ENCODE measurements at places on chromosomes 5 and 9.
A peak's percentile ranks its signal among the peaks of the same experiment; 100 is the strongest.

GRCh38 chr9:6716766-6717165, 41.0 kb upstream of the KDM4C start:
- no peak for DNase-seq

DNA sequence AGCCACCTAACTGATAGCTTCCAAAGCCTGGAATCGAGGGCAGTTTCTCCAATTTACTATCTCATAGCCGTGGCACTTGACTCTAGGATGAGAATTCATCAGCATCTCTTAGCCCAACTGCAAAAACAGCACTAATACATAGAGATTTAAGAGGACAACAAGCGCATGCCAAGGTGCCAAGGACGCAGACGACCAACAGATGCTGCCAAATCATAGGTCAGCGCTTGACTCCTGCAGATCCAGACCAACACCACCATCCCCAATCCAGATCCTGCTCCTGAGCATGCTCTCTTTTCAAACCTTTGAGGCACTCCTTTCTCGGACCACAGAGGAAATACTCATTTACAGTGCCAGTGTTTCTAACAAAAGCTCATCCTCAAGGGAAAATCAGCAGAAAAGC, 24.6 kb downstream of the NRG2 start:
- DNase-seq, result no peak

GRCh38 chr5:124162767-124163532, 583.5 kb downstream of the ZNF608 start:
- DNase-seq, result peak; percentile 85

GRCh38 chr5:139924294-139925215, 118.5 kb downstream of the NRG2 start:
- DNase-seq, result no peak

DNA sequence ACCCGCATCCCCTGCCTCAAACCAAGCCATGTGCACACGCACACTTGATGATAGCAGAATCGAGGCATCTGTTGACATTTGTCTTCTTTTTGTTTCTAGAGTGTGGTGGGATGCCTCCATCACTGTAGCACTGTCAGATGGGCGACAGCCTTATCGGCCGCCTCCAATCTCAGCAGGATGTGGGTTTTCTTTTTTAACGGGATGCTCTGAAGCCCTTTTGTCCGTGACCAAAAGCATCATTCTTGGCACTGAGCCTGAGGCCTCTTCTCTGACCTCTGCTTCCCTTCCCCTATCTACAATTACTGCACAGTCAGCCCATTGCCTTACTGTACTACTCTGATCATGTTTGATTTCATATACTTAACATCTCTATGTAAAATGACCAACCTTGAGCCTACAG, 78.3 kb downstream of the LMNB1 start:
- no peak for DNase-seq

DNA sequence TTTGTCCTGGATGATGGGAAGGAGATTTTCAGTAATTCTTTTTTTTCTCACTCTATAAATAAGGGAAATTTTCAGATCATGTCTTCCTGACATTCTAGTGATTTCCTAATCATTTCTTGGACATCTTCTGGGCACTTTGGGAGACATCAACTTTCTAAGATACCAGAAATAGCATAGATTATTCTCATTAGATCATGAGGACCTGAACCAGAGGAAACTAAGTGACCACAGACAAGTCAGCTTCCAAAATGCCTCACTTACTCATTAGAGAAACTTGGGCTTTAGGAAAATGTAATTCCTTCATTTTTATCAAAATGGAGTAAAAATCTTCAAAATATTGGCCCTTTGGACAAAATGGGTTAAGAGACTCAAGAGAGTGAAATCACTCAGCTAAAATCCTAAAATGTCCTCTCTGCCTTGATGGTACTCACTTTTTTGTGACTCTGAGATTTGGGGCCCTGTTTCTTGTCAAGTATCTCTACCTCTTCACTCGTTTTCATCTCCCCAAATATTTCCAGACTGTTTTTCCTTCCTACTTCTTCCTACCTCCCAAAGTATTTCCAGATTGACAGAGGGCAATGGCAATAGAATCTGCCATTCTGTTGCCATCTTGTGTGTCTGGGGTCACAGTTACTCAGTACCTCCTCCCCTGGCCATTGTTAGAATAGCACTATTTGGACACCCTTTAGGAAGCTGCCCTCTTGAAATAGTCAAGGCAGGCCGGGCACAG, 194.5 kb downstream of the NR3C1 start:
- no peak for DNase-seq

GRCh38 chr9:99896119-99896518, 10.3 kb upstream of the STX17 start:
- no peak for DNase-seq

DNA sequence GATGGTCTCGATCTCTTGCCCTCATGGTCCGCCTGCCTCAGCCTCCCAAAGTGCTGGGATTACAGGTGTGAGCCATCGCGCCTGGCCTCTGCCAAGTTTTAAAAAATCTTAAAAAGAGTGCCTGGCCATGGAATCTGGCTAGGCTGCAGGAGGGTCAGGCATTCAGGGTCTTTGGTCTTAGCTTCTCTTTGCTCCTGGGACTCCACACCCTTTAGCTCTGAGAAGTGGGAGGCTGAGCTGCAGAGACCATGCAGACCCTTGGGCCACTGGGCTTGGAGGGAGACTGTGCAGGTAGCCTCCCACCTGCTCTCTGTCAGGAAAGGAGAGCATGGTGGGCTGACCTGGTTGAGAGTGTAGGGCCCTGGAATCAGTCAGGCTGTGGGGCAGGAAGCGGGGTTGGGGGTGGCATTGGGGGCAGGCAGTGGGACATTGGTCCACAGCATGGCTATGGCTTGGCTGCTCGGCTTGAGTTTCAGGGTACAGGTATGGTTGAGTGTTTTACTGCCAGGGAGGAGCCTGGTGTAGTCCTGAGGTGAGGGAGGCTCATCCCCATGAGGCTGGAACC, 20.8 kb downstream of the PHF2 start:
- no peak for DNase-seq

DNA sequence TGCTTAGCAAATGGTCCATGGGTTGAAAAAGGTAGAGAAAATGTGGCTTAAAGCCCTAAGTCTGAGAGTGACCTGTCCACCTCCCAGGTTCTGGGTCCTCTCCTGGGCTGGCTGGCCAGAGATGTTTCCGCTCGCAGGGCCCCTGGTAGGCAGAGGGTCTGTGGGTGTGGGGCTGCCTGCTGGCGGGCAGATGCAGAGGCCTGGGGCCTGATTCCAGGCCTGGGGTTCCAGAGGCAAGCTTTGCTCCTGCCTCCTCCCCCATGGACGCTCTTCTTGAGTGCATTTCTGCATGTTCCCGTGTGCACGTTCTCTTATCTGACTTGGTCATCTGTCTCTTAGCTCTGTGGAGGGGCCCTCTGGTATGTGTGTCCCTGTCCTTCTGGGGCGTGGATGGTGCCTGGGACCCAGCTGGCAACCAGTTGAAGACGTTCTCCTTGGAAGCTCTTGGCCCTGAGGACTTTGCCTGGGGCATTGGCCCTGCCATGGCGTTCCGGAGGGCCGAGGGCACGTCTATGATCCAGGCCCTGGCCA, 3.8 kb downstream of the MIGA2 start:
- no peak for DNase-seq

GRCh38 chr5:171498166-171498565, 78.7 kb downstream of the FGF18 start:
- DNase-seq, result no peak

GRCh38 chr9:78663369-78663768, 366.4 kb downstream of the PSAT1 start:
- no peak for DNase-seq

DNA sequence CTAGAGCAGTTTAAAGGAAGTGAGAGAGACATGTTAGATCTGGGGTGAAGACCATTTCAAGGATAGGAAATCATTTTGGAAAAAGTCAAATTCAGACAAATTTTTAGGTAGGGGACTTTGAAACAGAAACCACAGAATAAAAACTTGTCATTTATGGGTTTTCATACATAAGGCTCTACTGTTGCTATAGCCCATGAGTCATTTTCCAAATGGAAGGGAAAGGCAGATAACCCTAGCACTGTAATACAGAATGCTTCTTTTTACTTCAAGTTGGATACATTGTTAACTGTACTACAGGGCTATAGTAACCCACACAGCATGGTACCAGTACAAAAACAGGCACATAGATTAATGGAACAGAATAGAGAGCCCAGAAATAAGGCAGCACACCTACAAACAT, 455.4 kb downstream of the EBF1 start:
- no peak for DNase-seq

DNA sequence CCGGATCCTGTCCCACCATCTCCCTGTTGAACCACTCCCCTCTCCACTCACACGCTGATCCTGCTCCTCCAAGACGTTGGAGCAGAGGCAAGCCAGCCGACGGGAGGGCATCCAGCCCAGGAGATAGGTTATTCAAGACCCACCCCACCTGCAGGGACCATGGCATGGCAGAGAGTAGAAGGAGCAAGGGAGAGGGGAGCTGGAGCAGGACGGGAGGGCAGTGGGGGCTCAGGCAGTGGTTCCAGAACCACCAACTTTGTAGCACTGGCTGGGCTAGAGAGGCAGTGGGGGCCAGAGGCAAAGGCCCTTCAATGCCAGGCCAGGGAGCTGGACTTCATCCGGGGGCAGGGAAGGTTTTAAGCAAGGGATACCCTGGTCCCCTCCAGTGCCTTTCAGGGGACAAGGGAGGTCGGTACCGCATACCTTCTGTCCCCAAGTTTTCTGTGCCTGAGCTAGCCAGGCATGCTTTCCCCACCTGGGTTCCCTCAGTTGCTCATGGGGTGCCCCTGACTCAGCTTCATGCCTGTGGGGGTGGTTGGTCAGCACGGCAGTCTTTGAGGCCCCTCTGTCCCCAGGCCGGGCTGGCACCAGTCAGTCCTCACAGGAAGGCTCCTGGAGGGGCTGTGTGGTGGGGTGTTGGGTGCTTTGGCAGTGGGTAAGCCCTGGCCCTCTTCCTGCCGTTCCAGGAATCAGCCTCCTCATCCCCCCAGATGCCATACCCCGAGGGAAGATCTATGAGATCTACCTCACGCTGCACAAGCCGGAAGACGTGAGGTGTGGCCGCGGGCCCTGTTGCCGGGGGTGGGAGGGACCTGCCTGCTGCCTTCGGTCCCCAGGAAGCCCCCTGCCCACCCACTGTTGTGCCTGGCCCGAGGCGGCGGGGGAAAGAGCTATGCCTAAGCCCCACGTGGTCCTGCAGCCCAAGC, 22.4 kb downstream of the HK3 start:
- DNase-seq, result no peak

DNA sequence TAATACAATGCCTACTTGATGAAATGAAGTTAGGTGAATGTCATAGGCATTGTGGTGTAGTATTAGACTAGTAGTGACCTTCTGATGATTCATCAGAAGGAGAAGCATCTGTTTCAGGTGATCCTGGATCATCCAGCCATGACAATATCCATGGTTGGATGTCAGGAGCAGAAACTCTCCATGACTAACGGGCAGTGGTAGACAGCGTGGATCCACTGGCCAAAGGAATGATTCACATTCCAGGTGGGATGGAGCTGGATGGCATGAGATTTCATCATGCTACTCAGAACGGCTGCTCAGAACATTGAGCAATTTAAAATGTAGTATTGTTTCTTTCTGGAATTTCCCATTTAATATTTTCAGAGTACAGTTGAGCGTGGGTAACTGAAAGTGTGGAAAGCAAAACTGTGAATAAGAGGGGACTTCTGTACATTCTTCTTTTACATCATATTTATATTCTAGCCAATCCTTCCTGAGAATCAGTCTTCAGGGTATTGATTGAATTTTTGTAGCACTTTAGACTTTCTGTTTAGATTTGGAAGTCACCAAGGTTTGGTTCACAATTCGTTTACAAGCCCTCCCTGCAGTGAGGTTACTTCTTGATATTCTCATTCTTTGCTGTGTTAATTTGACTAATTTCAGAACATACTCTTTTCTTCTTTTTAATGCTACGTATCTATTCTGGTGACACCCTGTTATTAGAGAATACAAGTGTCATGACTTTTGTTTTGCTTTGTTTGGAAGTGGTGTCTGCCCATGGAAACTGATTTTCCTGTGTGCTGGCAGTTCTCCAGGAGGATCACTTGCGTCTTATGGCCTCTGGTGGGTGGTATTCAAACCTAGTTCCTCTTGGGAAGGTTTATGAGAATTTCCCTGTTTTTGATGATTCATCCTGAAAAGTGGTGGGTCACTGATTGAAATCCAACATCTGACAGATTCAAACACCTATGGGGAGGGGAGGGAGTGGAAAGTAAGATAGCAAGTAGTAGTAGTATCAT, 12.2 kb upstream of the CLINT1 start:
- DNase-seq, result no peak

GRCh38 chr5:88979244-88979643, 96.3 kb upstream of the MEF2C start:
- DNase-seq, result no peak

GRCh38 chr9:125646621-125647100, 60.3 kb downstream of the MAPKAP1 start:
- no peak for DNase-seq

GRCh38 chr9:92276331-92277032, 17.0 kb downstream of the IARS1 start:
- no peak for DNase-seq
